ENCODE measurements at places on chromosomes 16 and 17. TPM values are rescaled to one million over a fixed set of nuclear protein-coding genes. Genes with fewer than 3 reads are reported as not detected.

The KRT36 gene
- polyA plus RNA-seq = not detected

The DLX4 gene
- polyA plus RNA-seq = 1.3 TPM

DNA sequence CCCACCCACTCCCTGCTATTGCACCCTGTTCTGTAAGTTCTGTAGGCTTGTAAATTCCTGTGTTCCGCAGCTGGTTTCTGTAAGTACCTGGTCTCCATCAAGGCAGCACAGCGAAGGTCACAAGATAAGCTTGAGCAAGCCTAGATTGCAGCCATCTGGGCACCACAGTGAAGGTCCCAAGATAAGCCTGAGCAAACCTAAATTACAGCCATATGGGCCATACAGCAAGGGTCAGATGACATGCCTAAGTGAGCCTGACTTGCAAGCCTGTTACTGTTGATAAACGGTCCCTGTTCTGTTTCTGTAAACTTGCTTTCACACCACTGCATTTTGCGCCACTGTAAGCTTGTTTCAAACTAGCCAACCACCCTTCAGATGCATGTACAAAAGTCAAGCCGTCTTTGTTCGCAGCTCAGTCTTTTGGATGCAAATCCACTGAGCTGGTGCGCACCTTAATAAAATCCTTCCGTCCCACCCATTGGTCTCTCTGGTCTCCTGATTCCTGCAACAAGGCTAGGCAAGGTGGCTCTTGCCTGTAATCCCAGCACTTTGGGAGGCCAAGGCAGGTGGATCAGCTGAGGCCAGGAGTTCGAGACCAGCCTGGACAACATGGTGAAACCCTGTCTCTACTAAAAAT is 42.6 kb upstream of the ATF7IP2 start:
- DNase-seq = no peak

DNA sequence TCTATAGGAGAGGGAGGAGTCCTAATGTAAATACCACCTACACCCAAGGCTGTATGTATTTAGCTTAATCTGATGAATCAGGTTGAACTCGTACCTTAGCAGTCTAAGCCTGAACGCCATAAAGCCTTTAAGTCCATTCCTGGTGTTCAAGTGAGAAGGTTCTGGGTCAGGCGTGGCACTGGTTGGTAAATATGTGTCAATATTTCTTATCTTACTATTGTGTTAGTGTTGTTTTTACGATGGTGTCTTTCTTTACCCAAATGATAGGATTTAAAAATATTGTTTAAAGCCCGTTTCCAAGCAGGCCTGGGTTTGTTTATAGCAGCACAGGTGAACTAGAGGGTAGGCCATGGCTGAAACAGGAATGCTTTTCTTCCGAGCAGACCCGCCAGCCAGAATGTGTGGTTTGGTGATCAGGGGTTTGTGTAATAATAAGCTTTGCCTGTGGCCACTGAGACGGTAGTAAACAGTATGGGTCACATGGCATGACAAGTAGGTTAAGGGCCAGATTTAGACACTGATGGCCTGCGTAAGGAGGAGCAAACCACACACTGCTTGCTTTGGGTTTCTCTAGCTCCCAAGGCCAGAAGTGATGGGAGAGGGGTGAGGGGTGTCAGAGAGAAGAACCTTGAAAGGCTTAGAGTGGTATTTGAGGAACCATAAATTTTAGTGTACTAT is 3.3 kb downstream of the TMEM94 start:
- DNase-seq = no peak
